ENCODE measurements at places on chromosomes 3 and 15. TPM values are rescaled to one million over a fixed set of nuclear protein-coding genes. Genes with fewer than 3 reads are reported as not detected.

DNA sequence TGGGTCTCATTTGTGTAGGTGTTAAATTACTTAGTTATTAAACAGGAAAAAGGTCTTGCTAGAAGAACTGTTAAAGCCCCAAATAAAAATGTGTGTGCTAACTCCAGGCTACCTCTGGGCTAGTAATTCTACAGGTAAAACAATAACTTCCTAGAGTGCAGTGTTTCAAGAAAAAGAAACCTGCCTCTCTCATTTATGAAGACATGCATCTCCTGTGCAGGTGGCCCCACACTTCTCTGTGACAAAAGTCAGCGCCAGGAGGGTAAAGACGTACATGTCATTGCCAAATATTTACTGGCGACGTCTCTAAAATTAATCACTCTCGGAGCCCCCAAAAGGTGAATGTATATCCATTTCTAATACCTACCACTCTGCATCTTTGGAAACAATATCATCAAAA lies 131.7 kb downstream of the FOXP1 start:
- DNase-seq, result no peak

DNA sequence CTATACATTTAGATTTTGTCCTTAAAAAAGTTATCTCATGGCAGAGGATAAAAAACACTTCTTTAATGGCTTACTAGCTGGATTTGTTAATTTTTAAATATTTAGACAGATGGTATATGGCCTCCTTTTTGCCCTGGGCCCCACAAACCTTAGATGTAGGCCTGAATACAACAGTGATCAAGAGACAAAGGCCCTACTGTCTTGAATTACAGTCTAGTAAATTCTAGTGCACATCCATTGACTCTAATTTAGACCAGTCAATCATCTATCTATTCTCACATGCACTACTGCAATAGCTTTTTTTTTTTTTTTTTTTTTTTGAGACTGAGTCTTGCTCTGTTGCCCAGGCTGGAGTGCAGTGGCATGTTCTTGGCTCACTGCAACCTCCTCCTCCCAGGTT lies 452.8 kb downstream of the FHIT start:
- no peak for DNase-seq

DNA sequence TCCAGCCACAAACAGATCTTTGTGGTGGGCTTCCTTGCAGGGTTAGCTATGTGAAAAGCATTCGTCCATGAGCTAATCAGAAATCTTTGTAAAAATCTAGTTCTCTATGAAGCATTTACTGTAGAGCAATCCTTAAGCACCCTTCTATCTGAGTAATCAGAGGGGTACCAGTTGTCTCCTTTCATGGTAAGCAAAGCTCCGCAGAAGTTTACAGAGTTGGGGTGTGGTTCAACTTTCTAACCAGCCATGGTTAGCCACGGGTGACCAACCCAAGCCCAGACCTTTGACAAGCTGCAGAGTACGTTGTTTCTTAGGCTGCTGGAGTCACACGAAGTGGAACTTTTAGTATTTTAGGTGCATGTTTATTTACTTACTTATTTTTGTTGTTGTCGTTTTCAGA lies 77.4 kb downstream of the FLNB start:
- DNase-seq, result no peak

ZBTB20 gene
- 150 TPM for total RNA-seq

CCR3 gene
- total RNA-seq, result not detected
